ENCODE measurements at places on chromosomes 7 and 10.

DNA sequence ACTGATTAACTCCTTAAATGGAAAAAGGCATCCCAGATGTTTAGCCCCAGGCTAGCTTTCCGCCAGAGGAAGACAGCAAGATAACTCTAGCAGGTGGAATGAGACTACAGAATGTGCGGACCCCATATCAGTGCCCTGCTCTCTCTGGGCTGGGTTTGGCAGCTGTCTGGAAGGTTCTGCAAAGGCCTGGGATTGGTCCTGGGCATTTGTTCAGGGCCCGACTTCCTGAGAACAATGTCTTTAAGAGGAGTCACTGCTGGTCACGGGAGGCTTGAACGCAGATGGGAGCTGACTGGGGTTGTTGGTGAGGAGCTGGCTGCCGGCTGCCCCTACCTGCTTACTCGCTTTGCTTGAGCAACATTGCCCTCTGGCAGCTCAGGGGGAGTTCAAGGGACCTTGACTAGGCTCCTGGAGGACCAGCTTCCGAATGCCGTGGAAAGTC, 130.6 kb upstream of the BTBD16 start:
- H3K4me1 ChIP-seq = no peaks in the 10 kb centered on the region
- H3K27me3 ChIP-seq = no peaks in the 10 kb centered on the region
- no peak overlapping the region for H3K27ac ChIP-seq
- H3K36me3 ChIP-seq = no peaks in the 10 kb centered on the region
- H3K4me3 ChIP-seq = no peak overlapping the region

- no peak overlapping the region for H3K4me3 ChIP-seq
- H3K27me3 ChIP-seq = no peaks in the 10 kb centered on the region
- no peak for DNase-seq
- no peaks in the 10 kb centered on the region for H3K4me1 ChIP-seq
Measured at GRCh38 chr10:77313066-77313750, 324.4 kb downstream of the KCNMA1 start.

GRCh38 chr7:65966146-65966545, 15.9 kb downstream of the GUSB start:
- H3K27me3 ChIP-seq = no peaks in the 10 kb centered on the region
- no peaks in the 10 kb centered on the region for H3K4me1 ChIP-seq
- no peak for DNase-seq
- H3K4me3 ChIP-seq = no peak overlapping the region

DNA sequence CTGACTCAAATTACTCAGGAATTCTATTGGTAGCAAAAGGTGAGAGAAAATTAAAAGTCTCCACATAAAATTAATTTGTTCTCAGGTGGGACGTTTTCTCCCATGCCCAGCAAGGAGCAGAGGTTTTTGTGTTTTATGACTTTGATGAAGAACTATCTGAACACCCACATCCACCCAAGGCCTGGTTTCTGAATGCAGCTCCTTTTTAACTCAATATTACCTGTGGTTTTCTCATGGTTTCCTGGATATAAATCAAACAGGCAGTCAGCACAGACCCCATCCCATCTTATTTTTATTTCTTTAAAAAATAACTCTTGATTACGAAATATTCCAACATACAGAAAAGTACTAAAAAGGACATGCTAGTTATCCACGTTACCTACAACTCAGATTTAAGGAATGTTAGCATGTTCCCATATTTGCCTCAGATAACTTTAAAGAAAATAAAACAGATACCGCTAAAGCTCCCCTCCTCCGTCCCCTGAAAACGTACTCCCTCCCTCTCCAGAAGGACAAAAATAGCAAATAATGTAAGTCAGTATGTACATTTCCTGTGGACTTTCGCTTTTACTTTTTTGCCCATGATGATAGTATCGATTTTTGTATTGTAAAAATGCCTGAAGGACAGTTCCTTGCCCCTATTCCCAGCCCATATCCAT, 43.4 kb downstream of the GLI3 start:
- no peak overlapping the region for H3K27ac ChIP-seq
- H3K27me3 ChIP-seq = no peaks in the 10 kb centered on the region
- no peak for DNase-seq
- H3K4me3 ChIP-seq = no peak overlapping the region
- no peaks in the 10 kb centered on the region for H3K4me1 ChIP-seq

- H3K36me3 ChIP-seq = peaks cover 6% of the 10 kb centered on the region
- no peaks in the 10 kb centered on the region for H3K27me3 ChIP-seq
- no peak overlapping the region for H3K27ac ChIP-seq
- no peak overlapping the region for H3K4me3 ChIP-seq
Measured at GRCh38 chr7:105907129-105907846, 30.9 kb upstream of the ATXN7L1 start.

DNA sequence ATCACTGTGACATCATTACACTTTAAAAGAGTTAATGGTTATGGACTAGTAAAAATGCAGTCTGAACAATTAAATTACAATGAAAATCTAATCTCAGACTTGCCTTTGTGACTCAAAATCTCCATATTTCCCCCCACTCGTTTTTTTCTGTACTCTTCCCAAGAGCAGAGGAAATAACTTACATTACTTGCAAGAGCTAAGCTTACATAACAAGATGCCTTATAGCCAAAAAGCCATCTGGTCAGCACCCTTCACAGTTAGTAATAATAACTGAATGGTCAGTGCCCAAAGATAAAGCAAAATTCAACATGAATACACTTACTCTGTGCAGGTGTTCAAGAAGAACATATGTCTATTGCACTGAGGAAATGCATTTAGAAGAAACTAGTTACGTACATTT, 1381.5 kb upstream of the CELF2 start:
- H3K4me1 ChIP-seq = no peaks in the 10 kb centered on the region
- no peaks in the 10 kb centered on the region for H3K27me3 ChIP-seq
- H3K36me3 ChIP-seq = no peaks in the 10 kb centered on the region
- no peak for DNase-seq

- no peaks in the 10 kb centered on the region for H3K4me1 ChIP-seq
- H3K36me3 ChIP-seq = no peaks in the 10 kb centered on the region
- no peak overlapping the region for H3K4me3 ChIP-seq
- no peaks in the 10 kb centered on the region for H3K27me3 ChIP-seq
- H3K27ac ChIP-seq = no peak overlapping the region
- no peak for DNase-seq
Measured at GRCh38 chr10:15427843-15428414, 56.8 kb upstream of the FAM171A1 start.

DNA sequence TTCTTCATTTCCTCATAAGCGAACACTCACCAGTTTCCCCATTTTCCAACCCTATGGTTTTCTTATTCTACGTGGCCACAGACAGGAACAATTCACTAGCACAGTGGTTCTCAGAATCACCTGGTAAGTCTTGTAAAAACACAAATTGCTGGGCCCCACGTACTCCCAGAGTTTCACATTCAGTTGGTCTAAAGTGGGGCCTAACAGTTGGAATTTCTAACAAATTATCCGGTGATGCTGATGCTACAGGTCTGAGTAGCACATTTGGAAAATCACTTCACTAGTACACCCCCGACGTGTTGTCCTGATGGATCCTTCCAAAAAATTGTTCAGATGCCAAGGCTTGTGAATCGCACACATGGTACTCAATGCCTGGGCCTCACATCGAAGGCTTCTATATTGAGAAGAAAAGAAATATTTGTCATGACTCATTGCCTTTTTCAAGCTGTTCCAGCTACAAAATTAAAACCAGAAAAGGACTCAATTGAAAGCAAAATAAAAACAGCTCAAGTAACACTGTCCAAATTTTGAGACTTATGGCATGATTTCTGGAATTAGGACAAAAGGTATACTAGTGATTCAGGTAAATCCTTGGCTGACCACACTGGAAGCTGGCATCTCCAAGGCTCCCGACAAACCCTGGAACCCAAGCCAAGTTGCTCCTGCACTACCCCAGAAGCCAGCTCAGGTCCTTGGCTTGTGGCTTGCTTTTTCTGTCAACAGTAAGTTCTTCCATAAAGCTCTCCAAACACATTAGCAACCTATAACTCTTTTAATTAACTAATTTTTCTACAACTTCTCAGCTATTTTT, 12.9 kb upstream of the VIM start:
- no peak overlapping the region for H3K4me3 ChIP-seq
- no peaks in the 10 kb centered on the region for H3K27me3 ChIP-seq
- H3K4me1 ChIP-seq = peaks cover 8% of the 10 kb centered on the region

DNA sequence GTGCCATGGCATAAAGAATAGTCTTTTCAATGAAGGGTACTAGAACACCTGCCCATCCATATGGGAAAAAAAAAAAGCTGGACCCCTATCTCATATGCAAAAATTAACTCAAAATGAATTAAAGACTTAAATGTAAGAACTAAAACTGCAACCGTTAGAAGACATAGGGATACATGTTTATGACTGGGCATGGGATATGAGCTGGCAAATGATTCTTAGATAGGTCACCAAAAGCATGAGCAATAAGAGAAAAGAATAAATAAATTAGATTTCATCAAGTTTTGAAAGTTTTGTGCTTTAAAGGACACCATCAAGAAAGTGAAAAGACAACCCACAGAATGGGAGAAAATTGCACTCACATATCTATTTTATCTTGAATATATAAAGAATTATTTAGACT, 222.0 kb downstream of the ADK start:
- H3K4me1 ChIP-seq = no peaks in the 10 kb centered on the region
- no peak for DNase-seq
- H3K27ac ChIP-seq = no peak overlapping the region
- H3K27me3 ChIP-seq = no peaks in the 10 kb centered on the region
- no peak overlapping the region for H3K4me3 ChIP-seq
- H3K36me3 ChIP-seq = peaks cover 5% of the 10 kb centered on the region

DNA sequence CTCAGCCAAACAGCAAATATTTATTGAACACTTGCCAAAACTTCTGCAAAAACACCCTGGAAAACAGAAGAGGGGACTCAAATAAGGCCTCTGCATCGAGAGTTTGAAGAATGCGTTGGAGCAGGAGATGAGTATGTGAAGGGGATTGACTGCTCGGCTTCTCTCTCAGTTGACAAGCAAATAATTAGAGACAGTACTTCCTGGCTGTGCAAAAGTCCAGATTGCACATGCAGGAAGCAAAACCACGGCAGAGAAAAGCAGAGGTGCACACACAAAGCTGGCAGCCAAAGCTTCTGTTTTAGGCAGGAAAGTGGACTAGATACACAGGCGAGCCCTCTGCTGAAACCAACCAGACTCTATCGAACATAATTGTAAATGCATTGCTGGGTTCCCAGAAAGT, 343.6 kb upstream of the MGMT start:
- DNase-seq = no peak
- H3K27me3 ChIP-seq = no peaks in the 10 kb centered on the region
- no peak overlapping the region for H3K4me3 ChIP-seq

GRCh38 chr7:106057962-106058927, 53.9 kb downstream of the SYPL1 start:
- no peak for DNase-seq
- H3K27me3 ChIP-seq = no peaks in the 10 kb centered on the region

DNA sequence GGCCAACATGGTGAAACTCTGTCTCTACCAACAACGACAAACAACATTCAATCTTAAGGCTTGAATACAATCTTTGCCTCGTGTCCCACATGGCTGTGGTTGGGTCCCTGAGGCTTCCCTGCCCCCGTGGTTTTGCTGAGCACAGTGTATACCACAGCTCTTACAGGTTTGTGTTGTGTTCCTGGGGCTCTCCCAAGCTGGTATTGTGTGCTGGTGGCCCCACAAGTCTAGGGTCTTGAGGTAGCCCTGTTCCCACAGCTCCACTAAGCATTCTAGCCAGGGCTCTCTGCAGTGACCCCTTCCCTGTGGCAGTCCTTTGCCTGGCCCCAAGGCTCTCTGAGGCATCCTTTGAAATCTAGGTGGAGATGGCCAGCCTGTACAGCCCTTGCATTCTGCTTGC, 68.0 kb upstream of the CCNY start:
- no peaks in the 10 kb centered on the region for H3K27me3 ChIP-seq
- DNase-seq = no peak
- no peaks in the 10 kb centered on the region for H3K4me1 ChIP-seq
- H3K27ac ChIP-seq = no peak overlapping the region

- no peaks in the 10 kb centered on the region for H3K4me1 ChIP-seq
- H3K36me3 ChIP-seq = no peaks in the 10 kb centered on the region
- no peak overlapping the region for H3K4me3 ChIP-seq
- H3K27me3 ChIP-seq = no peaks in the 10 kb centered on the region
Measured at GRCh38 chr7:130242198-130243014, 24.3 kb upstream of the CPA2 start.

GRCh38 chr10:55519264-55519663, 718.2 kb upstream of the PCDH15 start:
- no peak for DNase-seq
- H3K36me3 ChIP-seq = no peaks in the 10 kb centered on the region
- H3K27me3 ChIP-seq = no peaks in the 10 kb centered on the region
- H3K27ac ChIP-seq = no peak overlapping the region
- no peak overlapping the region for H3K4me3 ChIP-seq

GRCh38 chr10:116110736-116111135, 162.3 kb downstream of the GFRA1 start:
- H3K36me3 ChIP-seq = no peaks in the 10 kb centered on the region
- no peak for DNase-seq
- H3K27ac ChIP-seq = no peak overlapping the region

- H3K27ac ChIP-seq = no peak overlapping the region
- no peak for DNase-seq
- H3K36me3 ChIP-seq = no peaks in the 10 kb centered on the region
- no peak overlapping the region for H3K4me3 ChIP-seq
- H3K4me1 ChIP-seq = peaks cover 9% of the 10 kb centered on the region
Measured at GRCh38 chr7:148854983-148855382, 29.1 kb downstream of the EZH2 start.

GRCh38 chr10:90734415-90734814, 123.4 kb downstream of the HTR7 start:
- no peak for DNase-seq
- no peaks in the 10 kb centered on the region for H3K36me3 ChIP-seq
- no peak overlapping the region for H3K4me3 ChIP-seq
- H3K27me3 ChIP-seq = peaks cover 6% of the 10 kb centered on the region
